Stimulated activated CD4-positive, alpha-beta T cell treated with anti-CD3 and anti-CD28 coated beads, Interleukin-2, amount 100 ng/mL, for 48 hours (primary cell): ENCODE measurements at places on chromosomes 12 and 14.

GRCh38 chr14:30621354-30621939 is 672 bp upstream of the SCFD1 start:
- DNase-seq, result no peak

- DNase-seq, result no peak
Measured at GRCh38 chr12:65364046-65364445, 85.6 kb downstream of the MSRB3 start.

DNA sequence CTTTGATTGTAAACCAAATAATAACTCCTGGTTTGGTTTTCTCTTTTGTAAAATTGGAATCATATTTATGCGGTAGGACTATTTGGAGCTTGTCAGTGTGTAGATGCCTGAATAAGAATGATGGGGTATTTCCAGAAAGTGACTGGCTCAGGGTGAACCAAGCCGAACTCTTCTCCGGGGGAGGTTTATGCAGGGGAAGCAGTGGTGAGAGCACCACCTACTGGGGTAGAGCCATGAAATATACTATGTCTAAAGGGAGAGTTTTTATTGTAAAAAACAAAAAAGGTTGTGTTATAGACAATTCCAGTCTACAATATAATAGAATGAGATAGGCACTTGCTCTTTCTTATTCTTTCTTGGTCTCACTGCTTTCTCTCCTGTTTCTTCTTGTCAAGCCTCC is 222.9 kb upstream of the SLC16A7 start:
- no peak for DNase-seq

- no peak for DNase-seq
Measured at GRCh38 chr12:63362166-63362565, 211.2 kb upstream of the AVPR1A start.

GRCh38 chr14:82009076-82009475 is 475.4 kb upstream of the SEL1L start:
- no peak for DNase-seq

DNA sequence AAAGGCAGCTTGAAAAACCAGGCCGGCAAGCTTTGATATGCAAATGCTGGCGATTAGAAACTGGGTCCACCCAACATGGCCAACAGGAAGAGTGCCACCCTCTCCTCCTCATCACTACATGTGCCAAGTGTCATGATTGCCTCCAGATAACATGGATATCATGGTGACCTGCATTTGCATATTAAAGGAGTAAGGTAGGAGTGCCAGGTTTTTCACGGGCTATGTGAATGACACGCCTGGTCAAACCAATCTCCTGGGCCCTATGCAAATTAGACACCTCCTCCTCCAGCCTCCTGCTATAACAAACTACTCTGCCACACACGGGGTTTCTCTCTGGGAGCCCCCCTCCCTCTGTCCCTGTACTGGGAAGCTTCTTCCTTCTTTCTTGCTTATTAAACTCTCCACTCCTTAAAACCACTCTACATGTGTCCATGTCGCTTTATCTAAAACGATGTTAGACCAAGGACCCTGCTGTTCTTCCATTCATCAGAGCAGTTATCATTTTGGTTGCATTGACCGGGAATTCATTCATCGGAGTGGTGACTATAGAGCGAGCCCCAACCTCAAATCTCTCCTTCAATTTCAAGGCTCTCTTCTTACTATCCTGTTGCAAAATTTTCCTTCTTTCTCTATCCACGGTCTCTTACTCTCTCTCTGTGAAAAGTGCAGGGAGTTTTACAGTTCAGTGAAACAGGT is 27.5 kb downstream of the APOBEC1 start:
- no peak for DNase-seq

DNA sequence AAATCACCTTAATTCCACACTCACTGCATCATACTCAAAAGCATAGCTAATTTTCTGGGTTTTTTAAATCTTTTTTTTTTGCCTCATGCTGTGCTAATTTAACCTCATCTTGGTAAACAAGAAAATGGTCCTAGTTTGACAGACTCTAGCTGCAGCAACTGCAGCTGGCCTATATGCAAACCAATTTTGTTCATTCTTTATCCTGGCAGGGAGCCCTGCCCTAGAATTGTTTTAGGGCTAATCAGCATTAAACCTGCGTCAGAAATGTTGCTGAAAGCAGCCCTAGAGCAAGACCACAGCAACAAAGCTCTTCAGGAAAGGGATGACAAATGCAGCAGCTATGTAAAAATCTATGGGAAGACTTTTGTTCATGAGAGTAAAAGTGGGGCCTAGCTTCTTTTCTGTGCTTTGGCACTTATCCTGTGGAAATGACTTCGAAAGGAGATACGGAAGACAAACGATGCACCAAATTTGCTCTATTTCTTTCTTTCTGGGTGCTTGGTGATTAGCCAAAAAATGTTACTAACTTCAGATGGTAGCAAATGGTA is 72.2 kb downstream of the DENND5B start:
- no peak for DNase-seq
